ENCODE measurements at places on chromosomes 4 and X.

- DNase-seq = peak; percentile 52
Measured at GRCh38 chr4:92236877-92237276, 66.9 kb upstream of the GRID2 start.

DNA sequence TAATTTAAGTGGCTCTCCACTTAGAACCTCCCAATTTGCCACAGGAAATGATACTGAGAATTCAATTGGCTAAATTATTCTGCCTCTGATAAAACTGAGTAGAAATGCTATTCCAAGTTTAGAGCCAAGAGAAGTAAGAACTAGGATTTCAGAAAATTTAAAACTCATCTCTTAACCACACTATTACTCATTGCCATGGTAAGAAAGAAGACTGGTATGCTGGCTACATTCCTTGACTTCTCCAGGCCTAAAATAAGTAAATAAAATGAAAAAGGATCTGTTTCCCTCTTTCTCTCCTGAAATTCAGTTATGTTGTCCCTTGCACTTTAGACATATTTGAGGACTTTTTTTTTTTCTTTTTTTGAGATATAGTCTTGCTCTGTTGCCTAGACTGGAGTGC, 23.3 kb downstream of the ZNF280C start:
- DNase-seq = peak; percentile 69

- DNase-seq = no peak
Measured at GRCh38 chrX:105567082-105567481, 255.3 kb upstream of the NRK start.

GRCh38 chrX:34734383-34734782, 77.3 kb upstream of the TMEM47 start:
- peak; percentile 31 for DNase-seq

- no peak for DNase-seq
Measured at GRCh38 chrX:39595977-39596376, 501.8 kb downstream of the BCOR start.

DNA sequence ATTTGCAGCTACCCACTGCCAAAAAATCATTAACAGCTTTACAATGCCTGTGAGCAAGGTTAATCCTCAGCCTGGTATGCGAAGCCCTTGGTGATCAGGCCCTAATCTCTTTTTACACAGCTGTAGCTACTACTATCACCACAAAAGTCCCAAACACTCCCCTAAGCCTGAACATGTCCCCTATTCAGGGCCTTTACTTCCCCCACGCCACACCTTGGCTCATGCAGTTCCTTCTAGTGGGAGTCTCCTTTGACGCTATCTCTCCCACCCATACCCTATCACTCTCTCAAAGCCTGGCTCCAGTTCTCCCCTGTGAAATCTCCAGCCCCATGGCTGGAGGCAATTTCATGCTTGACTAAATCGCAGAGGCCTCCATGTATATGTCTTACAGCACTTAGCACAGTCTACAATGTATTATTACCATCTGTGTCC, 90.6 kb upstream of the CBR4 start:
- no peak for DNase-seq

DNA sequence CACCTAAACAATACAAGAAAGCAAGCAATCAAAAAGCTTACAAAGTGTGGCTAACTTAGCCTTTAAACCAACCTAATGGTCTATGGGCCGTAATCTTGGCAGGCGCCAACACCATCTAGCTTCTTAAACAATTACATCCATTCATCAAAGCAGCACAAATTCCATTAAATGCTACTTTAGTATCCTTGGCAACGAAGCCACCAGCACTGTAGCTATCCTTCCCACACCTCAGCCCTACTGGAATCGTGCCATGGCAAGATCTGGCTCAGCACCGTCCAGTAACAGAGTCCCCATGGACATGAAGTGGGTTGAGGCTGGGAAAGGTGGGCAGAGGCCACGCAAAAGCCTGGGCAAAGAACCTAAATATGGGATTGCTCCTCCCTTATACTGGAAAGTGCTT, 91.6 kb upstream of the MAP3K15 start:
- DNase-seq = no peak
